ENCODE measurements at places on chromosomes 5 and 9.
A peak's percentile ranks its signal among the peaks of the same experiment; 100 is the strongest.

- DNase-seq, result no peak
Observed at GRCh38 chr5:116923344-116923743, 348.7 kb upstream of the SEMA6A start.

DNA sequence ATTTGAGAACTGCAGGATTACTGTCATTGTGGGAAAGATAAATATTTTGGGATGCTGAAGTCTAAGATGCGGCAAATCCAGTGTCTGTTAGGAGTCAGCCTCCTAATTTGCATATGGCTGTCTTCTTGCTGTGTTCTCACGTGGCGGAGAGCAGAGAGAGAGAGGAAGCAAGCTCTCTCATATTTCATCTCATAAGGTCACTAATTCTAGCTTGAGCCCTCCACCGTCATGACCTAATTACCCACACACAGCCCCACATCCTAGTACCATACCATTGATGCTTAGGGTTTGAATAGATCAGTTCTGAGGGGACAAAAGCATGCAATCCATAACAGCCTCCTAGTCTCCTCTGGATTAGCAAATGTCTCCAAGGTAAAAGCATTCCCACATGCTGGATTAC is 124.5 kb downstream of the CDH12 start:
- DNase-seq, result no peak

GRCh38 chr9:70986984-70987383 is 134.4 kb downstream of the TRPM3 start:
- DNase-seq, result no peak

DNA sequence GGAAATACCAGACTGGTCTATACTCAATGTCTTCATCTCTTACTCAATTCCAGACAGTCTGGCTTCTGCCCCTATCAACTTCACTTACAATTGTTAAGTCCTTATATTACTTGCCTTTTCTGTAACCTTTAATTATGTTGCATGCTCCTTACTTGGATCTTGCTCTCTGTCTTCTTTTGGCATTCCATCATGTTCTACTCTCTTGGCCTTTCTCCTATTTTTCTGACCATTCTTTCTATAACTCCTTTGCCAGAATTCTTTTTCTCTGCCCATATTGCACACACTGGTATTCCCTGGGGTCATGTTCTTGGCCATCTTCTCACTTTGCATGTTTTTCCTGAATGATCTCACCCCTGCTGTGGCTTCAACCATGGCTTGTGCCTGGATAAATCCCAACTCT is 209.8 kb upstream of the ZNF462 start:
- no peak for DNase-seq

- DNase-seq, result no peak
Observed at GRCh38 chr9:127966416-127967150, 14.2 kb downstream of the EEIG1 start.

DNA sequence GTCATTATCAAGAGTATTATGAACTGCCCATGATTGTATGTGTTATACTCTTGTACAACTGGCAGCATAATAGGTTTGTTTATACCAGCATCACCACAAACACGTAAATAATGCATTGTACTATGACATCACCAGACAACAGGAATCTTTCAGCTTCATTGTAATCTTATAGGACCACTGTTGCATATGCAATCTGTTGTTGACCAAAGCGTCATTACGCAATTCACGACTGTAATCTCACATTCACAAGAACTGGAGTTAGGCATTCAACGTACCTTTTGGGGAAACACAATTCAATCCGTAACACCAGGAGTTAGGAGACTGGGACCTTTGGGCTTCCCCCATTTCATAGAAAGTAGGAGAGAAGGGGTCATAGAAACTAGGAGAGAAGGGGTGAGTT is 20.4 kb upstream of the ARSI start:
- no peak for DNase-seq

DNA sequence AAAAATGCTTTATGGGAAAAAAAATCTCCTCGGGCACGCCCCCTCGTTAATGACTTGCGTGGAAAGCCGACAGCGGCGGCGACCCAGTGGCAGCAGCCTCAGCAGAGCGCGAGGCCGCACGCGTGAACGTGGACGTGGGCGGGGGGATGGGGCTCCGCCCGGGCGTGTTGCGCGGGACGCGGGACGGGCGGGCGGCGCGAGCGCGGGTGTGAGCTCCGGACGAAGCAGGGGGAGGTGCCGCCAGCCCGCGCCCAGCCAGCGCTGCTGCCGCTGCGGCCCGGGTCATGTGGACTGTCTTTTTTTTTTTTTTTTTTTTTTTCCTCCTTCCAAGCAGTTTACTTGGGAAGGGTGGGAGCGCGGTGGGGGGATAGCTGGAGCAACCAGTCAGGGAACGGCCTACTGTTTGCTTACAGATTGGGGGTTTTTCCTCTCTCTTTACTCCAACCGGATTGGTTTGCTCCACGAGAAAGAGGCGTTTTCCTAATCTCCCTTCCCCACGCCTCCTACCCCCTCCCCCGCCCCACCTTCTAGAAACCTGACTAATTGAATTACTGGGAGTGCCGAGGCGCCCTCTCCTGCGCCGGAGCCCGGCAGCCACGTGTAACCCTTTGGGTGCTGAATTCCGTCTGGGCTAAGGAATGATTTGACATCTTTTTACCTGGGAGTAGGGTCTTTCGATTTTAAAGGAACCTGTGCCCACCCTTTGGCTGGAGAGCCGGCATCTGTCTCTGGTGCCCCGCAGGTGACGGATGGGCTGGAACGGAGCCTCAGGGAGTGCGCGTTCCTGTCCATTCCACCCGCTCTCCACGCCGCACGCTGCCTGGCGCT is 1.7 kb upstream of the EFNA5 start:
- DNase-seq, result peak; percentile 86

GRCh38 chr5:110896901-110897300 is 158.1 kb downstream of the SLC25A46 start:
- DNase-seq, result no peak

DNA sequence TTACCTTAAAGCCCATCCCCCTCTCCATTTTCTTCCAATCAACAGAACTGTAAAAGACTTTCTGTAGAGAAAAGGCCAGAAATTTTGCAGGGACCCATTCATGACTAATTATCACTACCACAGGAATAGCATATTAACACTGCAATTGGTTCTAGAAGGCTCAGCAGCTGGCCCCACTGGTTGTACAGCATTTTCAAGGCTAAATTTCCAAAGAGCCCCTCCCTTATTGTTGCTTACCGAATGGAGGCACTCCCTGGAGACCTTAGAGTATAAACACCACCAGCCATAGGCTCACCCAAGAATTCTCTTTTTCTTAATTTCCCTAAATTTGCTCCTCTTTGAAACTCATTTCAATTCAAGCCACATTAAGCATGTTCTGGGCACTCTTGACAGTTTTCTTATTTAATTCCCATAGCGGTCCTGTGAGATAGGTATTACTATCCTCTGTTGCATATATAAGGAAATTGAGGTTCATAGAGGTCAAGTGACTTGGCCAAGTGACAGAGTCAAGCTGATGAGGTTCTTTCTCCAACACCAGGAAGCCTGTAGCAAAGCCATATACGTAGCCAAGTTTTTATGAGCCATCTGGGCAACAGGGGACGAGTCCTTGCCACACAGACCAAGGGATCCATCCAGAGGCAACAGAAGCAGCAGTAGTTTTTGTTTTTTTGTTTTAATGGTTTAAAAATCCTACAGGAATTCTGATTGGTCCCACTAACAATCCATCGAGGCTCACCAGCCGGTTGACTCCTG is 83.9 kb upstream of the NR5A1 start:
- DNase-seq, result no peak

GRCh38 chr5:29702875-29703274 is 1490.6 kb upstream of the CDH6 start:
- DNase-seq, result no peak

DNA sequence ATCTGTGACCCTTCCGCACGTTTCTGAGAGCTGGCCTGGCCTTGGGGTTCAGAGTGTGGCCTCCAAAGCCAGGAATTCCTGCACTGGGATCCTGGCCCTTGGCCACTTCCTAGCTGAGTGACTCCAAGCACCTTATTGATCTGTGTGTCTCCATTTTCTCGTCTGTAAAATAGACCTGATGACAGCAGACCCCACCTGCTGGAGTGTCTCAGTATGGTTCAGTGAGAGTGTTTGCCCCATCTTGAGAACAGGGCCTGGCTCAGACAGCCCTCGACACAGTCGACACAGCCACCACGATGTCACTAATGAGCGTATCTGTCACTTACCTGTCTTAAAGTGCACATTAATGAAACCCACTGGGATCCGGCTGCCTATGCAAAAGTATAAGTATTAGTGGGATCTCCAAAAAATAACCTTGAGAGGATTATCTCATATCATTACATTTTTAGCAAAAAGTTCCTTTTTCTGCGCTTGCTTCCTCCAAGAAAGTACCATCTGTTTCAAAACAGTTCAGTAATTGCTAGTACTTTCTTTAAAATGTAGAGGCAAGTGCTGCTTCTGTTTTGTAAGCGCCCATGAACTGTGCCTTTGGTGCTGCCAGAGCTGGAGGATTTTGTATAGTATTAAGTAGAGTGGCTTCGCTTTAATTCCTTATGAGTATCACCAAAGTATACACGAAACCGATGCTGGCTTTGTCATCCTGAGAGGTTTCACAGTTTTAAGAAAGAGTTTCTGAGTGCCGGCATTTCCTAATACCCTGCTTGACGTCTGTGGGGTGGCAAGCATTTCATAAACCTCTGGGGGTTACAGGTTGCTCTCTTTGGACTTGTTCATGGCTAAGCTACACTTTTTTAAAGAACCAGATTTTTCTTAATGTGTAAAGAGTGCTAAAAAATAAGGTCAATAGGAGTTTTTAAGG is 31.7 kb downstream of the UBE2QL1 start:
- no peak for DNase-seq

DNA sequence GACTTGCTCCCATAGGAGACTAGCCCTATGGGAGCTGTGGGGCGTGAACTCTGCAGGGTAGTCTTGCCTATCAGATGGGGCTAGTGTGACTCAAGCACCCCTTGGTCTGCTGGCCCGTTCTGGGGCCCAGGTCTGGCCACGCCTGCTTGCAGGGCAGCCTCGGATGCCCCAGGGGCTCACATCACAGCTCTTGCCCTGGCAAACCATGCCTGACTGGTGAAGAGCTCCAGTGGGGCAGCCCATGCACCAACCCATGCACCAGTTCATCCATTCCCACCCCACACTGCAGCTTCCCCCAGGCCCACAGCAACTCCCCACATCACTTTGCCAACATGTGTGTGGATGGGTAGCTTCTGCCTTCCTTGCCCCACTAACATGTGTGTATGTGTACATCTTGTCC is 93.9 kb upstream of the PRLR start:
- no peak for DNase-seq

DNA sequence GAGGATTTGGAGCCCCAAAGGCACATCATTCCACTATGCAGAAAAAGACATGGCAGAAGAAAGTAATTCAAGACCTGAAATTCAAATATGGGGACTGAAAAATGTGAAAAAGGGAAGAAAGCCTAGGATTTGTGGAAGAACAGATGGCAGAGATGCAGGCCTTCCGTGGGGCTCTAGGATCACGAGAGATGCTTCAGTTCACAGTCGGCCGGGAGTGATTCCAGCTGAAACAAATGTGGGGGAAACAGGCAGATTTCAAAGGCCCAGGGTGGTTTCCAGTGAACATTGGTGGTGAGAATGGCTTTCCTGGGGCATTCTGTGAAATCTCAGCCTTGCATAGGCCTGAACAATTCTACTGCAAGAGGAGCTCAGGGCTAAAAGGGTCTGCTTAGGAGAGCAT is 34.6 kb upstream of the ZFR start:
- no peak for DNase-seq

- peak; percentile 42 for DNase-seq
Observed at GRCh38 chr5:31364881-31365636, 166.8 kb downstream of the DROSHA start.

GRCh38 chr5:137880313-137880712 is 8.9 kb upstream of the PKD2L2 start:
- DNase-seq, result no peak

GRCh38 chr5:156164306-156164705 is 162.7 kb upstream of the SGCD start:
- no peak for DNase-seq

GRCh38 chr9:81633952-81634854 is 55.1 kb downstream of the TLE1 start:
- no peak for DNase-seq
